ENCODE measurements at places on chromosomes 7 and 10.

DNA sequence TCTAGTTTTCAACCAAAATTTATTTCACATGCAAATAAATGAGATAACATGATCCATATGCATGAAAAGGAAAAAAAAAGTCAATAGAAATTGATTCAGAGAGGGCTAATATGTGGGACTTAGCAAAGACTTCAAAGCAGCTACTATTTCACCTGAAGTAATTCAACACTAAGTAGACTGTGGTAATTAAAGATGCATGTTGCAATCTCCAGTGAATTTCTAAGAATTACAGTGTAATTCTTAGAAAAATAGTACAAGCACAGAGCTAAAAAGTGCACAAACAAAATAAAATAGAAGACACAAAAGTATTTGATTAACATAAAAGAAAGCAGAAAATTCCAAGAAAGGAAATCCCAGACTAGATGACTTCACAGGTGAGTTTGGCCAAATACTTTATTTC, 25.7 kb downstream of the GPR22 start:
- no peak for DNase-seq

DNA sequence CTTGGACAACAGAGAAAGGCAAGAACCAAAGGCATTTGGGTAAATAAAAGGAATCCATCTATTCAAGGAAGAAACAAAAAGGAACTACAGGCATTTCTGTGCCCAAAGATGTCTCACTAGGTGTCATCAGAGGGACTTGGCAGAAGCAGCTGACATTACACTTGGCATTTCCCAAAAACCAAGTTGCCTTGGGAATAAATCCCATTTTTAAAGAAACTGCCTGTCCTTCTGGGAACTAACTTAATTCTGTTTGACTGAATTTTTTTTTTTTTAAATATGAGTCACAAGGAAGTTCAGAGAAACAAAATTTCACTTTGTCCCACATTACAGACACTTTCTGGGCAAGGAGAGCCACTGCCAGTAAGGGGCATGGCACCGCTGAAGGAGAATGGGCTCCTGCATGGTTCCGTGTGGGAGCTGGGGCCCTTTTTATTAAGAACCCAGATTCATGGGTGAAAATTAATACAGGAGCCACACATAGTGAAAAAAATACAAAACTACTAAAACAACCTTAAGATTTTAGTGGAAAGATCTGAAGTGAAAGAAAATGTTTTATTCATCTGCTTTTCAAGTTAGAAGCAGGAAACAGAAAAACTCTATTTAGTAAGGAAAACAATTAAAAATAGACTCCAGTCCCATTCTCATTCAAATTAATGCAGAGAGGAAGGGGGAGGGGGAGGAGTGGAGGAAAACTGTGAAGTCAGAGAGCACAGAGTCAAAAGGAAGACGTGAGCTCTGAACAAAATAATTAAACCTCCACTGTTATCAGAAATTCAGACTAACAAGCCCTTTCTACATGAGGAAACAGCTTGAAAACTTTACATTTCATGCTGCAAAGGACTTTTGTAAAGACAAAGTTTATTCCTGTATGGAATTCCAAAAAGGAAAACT, 118.4 kb upstream of the PDLIM1 start:
- DNase-seq: peak; percentile 23

- no peak for DNase-seq
Measured at GRCh38 chr7:14999331-14999730, 96.8 kb upstream of the DGKB start.

- DNase-seq: no peak
Measured at GRCh38 chr7:29359482-29360093, 165.0 kb downstream of the CHN2 start.

DNA sequence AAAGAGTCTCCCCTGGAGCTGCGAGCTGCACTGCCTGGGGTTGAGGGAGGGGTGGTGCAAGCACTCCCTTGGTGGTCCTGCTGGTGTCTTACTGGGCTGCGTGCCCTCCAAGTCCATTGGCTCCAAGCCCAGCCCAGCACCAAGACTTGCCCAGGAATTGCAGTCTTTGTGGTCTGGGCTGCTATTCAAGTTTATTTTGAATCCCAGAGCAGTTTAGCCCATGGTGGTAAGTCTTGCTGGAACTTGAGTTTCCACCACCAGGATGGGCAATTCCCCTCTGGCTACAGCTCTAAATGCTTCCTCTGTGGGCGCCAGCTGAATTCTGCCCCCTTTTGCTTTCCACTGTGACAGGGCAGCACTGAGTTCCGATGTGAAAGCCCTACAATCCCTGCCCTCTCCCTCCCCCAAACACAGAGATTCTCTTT, 25.1 kb downstream of the GALNT11 start:
- peak; percentile 22 for DNase-seq

DNA sequence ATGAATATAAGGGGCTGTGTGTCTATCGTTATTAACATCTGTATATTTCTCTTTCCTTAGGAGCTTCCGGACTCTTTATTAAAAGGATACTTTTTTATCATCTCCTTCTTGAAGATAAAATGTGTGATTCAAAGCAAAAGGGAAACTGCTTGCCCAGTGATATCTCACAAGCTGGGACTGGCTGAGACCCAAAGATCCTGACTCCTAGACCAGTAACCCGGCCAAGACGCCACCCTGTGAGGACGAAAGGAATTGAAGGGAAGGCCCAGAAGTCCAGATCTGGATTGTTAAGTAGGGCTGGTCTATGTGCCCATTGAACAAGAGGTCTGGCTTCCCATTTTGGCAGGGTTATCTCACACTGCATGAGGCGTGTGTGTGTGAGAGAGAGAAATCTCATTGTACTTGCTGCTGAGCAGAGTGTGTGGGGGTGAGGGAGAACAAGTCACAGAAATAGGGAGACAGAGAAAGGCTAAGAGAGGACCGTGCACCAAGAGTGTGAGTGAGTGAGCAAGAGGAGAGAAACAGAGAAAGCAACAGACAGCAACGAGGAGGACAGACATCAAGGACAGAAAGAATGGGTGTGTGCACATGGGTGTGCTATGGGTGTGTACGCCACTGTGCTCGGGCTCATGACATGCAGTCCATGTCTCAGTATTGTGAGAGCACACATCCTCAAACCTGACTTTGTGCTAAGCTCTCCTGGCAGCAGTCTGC, 75.4 kb downstream of the PLXNA4 start:
- DNase-seq: peak; percentile 67

DNA sequence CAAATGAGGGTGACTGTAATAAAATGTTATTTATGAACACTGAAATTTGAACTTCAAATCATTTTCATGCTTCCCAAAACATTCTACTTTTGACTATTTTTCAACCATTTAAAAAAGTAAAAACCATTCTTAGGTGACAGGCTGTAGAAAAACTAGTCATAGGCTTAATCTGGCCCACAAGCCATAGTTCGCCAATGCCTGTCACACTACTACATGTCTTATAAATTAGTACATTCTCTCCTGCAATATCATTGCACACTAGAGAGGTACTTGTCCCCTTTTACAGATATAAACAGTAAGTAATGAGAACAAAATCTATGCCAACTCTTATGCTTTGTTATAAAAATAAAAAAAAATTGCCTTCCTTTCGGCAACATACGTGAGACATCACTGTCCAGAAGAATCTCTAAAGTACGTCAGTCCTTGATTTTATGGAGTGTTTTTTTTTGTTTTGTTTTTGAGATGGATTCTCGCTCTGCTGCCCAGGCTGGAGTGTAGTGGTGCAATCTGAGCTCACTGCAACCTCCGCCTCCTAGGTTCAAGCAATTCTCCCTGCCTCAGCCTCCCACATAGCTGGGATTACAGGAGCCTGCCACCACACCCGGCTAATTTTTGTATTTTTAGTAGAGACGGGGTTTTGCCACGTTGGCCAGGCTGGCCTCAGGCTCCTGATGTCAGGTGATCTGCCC, 23.2 kb downstream of the UPF2 start:
- no peak for DNase-seq

GRCh38 chr10:3217301-3217700, 44.7 kb upstream of the PITRM1 start:
- DNase-seq: no peak

DNA sequence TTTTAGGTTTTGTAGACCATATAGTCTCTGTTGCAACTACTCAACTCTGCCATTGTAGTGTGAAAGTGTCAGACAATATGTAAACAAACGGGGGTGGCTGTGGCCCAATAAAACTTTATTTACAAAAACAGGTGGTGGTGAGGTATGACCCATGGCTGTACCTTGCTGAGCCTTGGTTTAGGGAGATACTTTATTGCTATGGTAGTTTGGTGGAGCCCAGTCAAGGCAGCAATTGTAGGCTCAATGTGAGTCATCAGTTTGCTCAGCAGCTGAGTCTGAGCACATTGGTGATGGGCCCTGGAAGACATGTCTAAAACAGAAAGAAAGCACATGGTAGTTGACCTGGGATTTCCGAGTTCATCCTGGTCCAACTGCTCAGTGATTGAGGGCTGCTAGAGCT, 242.5 kb downstream of the REEP3 start:
- no peak for DNase-seq

DNA sequence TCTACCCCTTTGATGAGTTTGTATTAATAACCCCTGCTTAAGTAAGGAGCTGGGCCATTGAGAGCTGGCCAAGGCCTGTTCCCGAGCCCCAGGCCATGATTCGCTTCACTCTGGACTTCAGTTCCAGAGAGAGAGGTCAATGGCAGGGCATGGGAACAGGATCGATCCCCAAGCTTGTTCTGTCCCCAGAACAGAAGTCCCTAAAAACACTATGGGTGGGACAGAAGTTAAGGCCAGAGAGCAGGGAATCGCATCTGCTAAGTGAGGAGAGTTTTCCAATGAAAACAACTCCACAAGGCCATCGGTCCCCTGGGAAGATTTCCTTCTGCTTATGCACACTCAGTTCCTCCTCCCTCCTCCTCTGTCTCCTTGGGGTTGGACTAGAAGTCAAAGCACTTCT, 159.6 kb downstream of the LSM5 start:
- DNase-seq: no peak

GRCh38 chr7:37706804-37707203, 23.2 kb downstream of the GPR141 start:
- DNase-seq: no peak

GRCh38 chr10:95276367-95277200, 14.2 kb downstream of the PDLIM1 start:
- DNase-seq: no peak

GRCh38 chr7:122143376-122143750, 686 bp downstream of the AASS start:
- peak; percentile 52 for DNase-seq

- no peak for DNase-seq
Measured at GRCh38 chr7:138493535-138493934, 33.5 kb downstream of the TRIM24 start.

DNA sequence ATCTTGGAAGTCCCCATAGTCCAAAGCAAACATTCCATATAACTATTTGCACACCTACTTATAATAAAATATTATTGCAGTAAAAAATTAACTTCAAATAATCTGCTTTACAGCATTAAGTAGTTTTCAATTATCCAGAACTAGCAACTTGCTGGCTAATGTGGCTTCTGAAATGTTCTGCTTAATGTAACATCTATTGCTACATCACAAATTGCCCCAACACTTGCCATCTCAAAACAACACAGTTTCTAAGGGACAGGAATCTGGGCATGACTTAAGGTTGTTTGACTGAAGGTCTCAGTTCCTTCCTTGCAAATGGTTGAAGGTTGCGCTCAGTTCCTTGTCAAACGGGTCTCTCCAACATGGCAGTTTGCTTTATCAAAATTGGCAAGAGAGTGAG, 378.5 kb upstream of the SEMA3C start:
- no peak for DNase-seq

DNA sequence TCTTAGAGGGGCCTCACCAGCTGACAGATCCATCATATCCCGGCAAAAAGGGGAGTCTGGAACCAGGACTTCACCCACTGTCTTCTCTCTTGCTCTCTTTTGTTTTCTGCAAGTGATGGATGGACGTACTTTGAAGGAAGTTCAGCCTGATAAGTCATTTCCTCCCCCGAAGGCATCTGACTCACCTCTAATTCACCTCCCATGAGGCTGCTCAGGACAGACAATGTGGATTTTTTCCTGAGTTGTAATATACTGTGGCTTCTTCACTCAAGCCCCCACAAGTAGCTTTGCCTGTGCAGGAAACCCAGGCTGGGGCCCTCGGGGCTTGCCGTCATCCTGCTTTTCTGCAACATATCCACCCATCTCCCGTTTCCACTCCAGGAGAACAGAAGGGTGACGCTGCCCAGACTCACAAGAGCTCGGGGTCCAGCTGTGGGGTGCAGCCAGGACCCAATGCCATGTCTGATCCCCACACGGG, 70.4 kb downstream of the ASB13 start:
- peak; percentile 62 for DNase-seq

- peak; percentile 68 for DNase-seq
Measured at GRCh38 chr7:128035712-128036111, 4.5 kb upstream of the LRRC4 start.

- DNase-seq: no peak
Measured at GRCh38 chr10:21195252-21195651, 298.1 kb upstream of the NEBL start.

DNA sequence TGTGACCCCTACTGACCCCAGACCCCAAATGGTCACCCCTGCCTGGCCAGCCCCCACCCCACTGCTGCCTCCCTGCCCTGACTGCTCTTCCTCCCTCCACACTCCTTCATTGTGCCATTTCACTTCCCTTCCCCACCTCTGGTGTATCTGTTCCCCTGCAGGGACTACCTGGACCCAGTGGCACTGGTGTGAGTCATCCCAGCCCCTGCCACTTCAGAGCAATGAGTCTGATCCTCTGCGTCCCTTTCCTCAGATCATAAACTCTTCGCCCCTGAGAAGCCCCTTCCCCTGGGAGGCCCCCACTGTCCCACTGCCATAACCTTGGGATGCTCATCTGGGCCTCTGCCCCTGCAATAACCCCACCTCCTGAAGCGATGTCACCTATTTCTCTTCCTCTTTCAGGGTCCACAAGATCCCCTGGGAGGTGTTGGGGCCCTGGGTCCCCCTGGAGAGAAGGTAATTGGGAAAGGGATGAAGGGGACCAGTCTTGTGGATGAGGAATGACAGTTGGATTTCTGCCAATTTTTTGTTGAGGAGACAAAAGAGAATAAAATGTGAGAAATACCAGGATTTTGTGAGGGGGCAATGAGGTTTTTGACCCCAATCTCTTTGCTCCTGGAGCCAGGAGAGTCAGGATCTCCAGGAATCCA, 19.1 kb upstream of the VOPP1 start:
- DNase-seq: no peak

DNA sequence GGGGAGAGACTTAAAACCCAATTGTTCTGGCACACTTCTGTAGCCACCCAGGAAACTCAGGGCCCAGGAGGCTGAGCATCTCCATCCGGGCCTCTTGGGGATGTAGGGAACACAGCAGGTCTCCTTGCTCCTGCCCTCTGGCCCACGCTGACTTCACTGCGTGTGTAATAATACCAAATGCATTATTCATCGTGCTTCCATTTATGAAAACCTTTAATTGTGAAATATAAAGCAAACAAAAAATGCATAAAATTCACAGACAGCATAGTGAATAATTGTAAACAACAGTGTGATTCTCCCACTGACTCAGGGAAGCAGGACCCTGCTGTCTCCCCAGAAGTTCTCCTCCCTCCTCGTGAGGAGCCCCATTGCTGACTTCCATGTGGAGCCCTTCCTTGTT, 70.3 kb upstream of the SHH start:
- DNase-seq: no peak

- peak; percentile 41 for DNase-seq
Measured at GRCh38 chr7:137879357-137880158, 32.8 kb upstream of the DGKI start.

GRCh38 chr7:90111-91063, 102.0 kb upstream of the FAM20C start:
- no peak for DNase-seq

Measured in mesendoderm (in vitro differentiated cells).